ENCODE measurements at places on chromosomes 12 and 14.

- no peak for DNase-seq
Measured at GRCh38 chr12:3593906-3594483, 103.0 kb downstream of the PRMT8 start.

DNA sequence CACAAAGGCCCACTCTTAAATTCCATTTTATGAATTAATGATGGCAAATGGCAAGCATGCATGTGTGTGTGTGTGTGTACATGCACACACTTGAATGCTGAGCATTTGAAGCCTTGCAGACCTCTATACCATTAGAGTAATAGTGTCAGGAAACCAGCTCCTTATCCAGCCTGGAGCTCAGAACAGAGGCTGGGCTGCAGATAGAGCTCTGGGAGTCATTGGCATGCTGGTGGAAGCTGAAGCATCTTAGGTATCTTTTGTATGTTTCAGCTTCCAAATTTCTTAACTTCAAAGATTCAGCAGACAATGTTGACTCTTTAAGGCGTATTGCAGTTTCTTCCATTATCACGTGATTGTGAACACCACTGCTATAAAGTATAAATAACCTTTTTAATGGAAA lies 192.9 kb upstream of the ARHGAP5 start:
- no peak for DNase-seq

DNA sequence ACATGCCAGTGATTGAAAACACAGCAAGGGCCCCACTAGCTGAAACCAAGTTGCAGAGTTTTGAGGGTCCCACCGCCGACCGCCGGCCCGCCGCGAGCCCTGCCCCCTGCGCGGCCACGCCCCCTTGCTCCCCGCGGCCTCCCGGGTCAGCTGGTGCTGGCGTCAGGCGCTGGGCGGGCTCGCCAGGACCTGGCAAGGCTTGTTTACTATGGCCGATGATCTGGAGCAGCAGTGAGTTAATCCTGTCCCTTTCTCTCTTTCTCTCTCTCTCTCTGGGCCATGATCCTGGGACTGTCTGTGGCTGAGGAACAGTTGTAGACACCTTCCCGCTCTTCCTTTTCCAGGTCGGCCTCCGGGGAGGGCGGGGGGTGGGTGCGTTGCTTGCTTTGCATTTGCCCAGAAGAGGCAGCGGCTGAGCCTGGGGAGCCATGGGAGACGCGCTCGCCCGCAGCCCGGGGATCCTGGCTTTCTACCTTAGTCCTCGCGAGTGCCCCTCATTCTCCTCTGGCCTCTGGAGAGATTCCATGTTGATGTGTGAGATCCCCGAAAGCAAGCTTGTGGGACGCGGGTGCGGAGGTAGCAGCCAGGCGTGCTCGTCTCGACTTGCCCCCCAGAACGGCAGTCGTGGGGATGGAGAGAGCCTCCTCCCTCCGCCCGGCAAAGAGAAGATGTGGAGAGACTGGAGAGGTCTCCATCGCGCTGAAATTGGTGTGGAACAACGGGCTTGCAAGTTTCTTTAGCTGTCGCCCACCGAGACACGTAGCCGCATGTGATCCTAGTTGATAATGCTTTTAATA lies at the start of gene ABHD4:
ABHD4 (plus strand) TSS at position 202 of the 797 bp plus-strand sequence; CDS start at position 209, 7 bp downstream.
- peak; percentile 73 for DNase-seq

- no peak for DNase-seq
Measured at GRCh38 chr12:22374508-22374907, 40.0 kb upstream of the ST8SIA1 start.

DNA sequence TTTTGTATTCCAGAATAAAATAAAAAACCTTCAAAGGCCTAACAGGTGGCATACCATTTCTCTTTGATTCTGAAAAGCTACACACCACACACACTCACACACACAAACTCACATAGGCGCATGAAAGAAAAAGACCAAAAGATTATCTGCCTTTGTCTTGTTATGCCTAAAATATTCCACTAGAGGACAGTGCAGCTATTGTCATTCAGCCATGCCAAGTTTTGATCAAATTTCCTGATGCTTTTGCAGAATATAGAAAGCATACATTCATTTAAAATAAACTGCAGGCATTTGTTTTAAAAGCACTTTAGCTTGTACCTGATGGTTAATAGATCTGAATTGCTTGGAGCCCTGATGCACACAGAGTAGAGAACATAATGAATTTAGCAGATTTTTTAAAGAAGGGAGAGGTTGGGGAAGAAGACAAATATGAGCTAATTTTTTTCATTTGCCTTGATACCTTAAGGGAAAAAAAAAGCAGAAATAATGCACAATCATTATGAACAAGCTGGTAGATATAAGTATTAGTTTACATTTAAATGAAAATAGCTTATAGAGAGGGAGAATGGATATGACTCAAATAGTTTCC lies 1766.9 kb upstream of the SEL1L start:
- peak; percentile 64 for DNase-seq

GRCh38 chr12:65612440-65612839 lies 211.8 kb upstream of the HMGA2 start:
- no peak for DNase-seq

DNA sequence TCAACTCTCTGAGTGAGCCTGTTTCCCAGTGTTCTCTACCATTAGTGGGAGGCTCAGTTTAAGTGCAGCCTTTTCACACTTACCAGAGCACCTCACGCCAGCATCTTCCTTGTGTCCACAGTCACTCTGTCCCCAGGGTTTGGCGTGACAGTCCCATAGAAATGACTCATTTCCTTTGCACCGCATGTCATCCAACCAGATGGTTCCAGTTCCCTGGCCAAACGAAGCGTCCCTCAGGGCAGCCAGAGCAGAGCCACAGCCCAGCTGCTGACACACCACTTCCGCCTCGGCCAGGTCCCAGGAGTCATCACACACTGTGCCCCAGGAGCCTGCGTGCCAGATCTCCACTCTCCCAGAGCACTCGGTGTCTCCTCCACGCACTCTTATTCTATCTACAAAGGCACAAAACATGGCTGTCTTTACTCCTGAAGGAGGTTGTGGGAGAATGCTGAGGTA lies 65.4 kb downstream of the ACSM4 start:
- no peak for DNase-seq

DNA sequence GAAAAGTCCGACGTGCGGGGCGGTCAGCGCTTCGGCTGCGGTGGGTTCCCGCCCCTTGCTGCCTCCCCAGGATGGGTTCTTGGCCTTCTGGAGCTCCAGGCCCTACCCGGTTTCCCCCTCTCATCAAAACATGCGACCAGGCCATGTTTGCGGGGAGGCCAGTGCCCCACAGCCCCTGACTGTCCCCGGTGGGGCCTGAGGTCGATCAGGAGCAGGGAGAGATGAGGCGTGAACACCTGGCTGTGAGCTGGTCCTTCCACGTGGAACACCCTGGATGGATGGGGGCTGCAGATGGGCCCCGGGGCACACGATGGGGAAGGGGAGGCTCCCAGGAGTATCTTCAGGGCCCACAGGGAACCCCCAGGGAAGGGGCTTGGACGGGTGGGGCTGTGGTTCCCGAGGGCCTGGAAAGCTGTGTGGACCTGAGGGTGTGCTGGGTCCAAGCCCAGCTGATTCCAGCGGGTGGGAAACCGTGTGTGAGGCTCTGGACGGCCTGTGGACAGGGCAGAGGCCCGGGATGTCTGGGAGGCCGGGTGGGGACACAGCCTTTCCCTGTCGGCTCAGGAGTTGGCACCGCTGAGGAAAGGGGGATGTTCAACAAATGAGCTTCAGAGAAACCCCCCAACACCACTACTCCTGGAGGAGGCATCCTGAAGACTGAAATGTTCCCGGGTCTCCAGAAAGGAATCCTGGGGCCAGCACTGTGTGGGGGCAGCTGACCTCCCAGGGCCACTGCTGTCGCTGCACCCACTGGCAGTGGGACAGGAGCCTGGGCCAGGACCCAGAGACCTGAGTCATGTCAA lies 187.0 kb upstream of the C14orf180 start:
- no peak for DNase-seq

GRCh38 chr14:64891173-64891838 lies 11.6 kb upstream of the SPTB start:
- no peak for DNase-seq

DNA sequence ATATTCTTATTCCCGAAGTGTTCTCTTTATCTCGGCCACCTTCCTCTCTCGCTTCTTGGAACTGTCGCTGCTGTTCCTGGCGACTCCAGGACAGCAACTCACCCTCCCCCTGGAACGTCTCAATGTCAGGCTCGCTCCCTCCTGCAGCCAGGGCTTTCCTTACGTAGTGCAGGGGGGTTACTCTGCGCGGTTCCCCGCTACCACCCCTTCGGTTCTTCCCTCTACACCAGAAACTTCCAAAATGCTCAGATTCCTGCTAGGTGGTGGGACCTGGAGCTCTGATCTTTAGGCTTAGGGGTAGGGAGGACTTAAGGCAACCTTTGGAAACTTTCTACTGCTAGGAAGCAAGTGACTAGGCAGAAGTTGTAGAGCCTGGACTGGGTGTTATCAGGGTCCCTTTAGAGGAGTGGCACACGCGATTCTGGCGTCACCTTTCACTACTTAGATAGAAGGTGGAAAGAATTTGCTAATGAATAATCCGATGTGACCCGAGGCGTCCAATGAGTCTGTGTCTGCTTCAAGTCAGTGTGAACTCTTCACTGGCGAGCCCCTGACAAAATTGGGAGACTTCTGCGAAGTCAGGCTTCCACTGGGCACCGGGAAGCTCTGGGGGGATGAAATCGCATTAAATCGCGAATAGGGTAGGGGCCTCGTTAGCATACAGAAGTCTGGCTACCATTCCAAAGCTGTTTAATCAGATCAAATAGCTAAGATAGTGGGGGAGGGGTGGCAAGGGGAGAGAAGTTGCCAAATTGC lies 900 bp upstream of the DPF3 start:
- DNase-seq = peak; percentile 45

GRCh38 chr14:23877538-23878180 lies 75.9 kb upstream of the DHRS4 start:
- no peak for DNase-seq

DNA sequence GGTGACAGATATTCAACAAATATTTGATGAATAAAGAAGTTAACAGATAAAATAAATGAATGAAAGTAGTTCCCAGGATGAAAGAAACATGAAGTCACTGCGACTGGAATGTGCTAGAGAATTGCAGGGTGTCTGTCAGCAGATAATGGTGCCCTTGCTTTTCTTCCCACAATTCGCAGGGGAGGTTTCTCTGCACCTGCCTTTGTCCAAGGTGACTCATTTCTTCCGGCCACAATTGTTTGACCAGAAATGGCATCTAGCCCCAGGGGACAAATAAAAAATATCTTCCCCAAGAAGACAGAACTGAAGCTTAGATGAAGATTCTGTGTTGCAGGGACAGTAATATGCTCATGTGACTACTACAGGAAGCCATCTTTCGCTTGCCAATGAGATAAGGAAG lies 316.1 kb upstream of the TBX3 start:
- DNase-seq = no peak

GRCh38 chr12:105032703-105033357 lies 46.7 kb downstream of the NOPCHAP1 start:
- no peak for DNase-seq

DNA sequence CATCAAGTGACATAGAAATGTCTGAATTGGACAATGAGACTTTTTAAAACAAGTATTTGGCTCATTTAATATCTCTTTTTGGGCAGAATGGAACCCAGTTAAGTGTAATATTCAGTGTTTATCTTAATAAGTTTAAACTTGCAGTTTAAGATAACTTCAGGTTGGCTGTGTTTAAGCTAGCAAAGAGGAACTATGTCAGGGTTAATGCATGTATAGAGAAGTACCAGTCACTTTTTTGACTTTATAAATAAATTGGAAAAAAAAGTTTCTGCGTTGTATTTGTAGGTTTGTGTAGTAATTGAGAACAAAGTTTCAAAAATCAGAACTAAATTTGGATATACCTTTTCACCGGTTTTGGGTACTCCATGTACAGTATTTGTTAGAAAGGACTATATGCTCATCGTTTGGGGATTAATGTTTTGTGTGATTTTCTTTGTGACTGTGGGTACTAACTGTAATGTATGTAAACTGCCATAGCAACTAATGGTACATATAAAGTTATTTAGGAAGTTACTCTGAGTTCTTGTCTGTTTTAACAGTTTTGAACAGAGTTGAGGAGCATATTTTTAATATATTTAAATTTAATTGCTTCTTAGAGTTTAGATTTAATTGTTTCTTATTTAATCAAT lies 4.5 kb downstream of the HMGA2 start:
- no peak for DNase-seq

DNA sequence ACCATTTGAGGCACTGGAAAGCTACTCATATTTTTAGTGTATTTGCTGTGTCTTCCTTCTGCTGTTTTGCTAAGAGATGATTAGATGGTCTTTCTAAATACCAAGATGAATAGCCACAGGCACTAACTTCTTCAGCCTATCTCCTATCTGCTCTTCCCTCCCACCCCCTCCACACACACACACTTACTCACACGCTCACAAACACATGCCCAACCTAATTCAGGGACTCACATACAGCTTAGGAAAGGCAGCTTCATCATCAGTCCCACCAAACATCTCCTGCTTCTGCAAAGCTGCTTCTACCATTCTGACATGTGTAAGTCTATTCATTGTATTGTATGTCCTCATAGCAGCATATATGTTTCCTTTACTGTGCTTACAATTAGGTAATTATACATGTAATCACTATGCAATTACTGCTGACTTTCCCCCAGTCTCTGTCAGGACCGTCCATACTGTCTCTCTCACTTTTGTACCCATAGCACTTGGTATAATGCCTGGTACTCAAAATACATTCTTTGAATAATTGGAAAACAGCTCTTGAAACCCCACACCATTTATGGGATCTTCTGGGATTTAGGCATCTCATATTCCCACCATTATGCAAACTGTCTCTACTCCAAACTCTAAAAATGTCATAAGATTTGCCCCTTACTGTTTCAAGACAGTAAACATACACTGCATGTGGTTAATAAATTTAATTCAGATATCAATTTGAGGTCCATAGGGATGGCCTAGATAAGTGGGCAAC lies 83.3 kb upstream of the HIF1A start:
- no peak for DNase-seq

GRCh38 chr14:73695997-73696396 lies 18.2 kb downstream of the PNMA1 start:
- DNase-seq = no peak

- DNase-seq = no peak
Measured at GRCh38 chr14:52124791-52125684, 56.2 kb upstream of the NID2 start.

- DNase-seq = no peak
Measured at GRCh38 chr14:104431351-104431928, 148.1 kb upstream of the C14orf180 start.

DNA sequence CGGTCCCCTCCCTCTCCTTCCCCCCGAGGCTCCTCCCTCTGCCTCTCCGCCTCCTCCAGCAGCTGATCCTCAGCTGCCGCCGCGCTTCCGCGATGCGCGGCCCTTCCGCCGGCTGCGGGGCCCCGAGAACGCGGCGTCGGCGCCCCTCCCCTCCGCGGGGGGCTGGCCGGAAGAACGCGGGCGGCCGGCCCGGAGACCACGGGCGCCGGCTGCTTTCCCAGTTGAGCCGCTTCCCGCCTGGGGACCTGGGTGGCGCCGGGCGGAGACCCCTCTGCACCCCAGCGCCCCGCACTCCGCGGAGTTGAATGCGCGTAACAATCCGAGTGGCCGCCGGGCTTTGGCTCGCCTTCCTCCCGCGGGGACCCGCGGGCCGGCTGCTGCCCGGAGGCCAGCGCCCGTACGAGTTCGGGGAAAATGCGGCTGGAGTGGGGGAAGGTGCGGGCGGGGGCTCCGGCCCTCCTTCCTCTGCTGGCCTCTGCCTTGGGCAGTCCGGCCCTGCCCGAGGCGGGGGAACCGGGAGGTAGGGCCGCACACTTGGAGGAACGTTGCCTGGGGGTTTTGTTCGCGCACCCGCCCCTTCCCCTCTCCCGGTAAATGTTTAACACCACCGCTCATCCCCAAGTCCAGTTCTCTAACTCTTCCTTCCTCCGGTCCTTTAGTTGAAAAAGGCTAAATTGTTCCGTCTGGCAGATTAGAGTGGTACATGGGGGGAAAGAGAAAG lies 393 bp upstream of the DCAF5 start:
- DNase-seq = peak; percentile 93

GRCh38 chr14:53719536-53719935 lies 237.1 kb downstream of the BMP4 start:
- DNase-seq = no peak
